T-helper 17 cell (primary cell): ENCODE measurements at places on chromosomes 16 and 17.

- DNase-seq = no peak
These were observed 29.7 kb upstream of the MRPS23 start for GRCh38 chr17:57879437-57880085.

GRCh38 chr17:78173097-78173715 is 4.8 kb downstream of the SYNGR2 start:
- no peak for DNase-seq

GRCh38 chr17:82890339-82890730 is 50.5 kb upstream of the ZNF750 start:
- no peak for DNase-seq

GRCh38 chr17:8890671-8891070 is 23.2 kb upstream of the PIK3R6 start:
- no peak for DNase-seq

GRCh38 chr16:71995038-71995437 is 5.2 kb downstream of the PKD1L3 start:
- DNase-seq = no peak

- no peak for DNase-seq
These were observed 903.8 kb upstream of the RBFOX1 start for GRCh38 chr16:6428861-6429260.

DNA sequence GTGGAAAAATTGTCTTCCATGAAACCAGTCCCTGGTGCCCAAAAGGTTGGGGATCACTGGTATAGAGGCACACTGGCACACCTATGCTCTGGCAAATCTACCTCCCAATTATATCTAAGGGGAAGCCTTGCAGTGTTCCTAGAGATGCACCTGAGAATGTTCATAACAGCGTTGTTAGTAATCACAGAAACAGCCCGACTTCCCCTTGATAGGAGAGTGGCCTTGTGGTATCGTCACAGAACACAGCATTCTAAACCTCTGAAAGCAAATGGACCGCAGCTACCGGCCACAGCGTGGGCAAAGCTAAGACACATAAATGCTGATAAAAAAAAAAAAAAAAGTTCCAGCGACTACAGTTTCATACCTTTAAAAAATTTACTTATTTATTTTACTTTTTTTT is 39.1 kb upstream of the ADGRG1 start:
- DNase-seq = no peak

- DNase-seq = no peak
These were observed 25.9 kb upstream of the EFCAB13 start for GRCh38 chr17:47297661-47298400.

DNA sequence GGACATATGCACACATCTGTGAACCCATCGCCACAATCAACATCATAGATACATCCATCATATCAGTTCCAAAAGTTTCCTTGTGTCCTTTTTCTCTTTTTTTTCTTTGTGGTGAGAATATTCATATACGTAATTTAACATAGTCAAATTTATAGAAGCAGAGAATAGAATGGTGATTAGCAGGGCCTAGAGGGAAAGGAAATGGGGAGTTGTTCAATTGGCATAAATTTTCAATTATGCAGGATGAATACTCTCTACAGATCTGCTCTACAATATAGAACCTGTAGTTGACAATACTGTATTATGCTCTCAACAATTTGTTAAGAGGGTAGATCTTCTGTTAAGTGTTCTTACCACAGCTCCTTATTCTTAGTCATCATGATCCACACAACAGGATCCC is 413.2 kb downstream of the SHISA9 start:
- DNase-seq = no peak

DNA sequence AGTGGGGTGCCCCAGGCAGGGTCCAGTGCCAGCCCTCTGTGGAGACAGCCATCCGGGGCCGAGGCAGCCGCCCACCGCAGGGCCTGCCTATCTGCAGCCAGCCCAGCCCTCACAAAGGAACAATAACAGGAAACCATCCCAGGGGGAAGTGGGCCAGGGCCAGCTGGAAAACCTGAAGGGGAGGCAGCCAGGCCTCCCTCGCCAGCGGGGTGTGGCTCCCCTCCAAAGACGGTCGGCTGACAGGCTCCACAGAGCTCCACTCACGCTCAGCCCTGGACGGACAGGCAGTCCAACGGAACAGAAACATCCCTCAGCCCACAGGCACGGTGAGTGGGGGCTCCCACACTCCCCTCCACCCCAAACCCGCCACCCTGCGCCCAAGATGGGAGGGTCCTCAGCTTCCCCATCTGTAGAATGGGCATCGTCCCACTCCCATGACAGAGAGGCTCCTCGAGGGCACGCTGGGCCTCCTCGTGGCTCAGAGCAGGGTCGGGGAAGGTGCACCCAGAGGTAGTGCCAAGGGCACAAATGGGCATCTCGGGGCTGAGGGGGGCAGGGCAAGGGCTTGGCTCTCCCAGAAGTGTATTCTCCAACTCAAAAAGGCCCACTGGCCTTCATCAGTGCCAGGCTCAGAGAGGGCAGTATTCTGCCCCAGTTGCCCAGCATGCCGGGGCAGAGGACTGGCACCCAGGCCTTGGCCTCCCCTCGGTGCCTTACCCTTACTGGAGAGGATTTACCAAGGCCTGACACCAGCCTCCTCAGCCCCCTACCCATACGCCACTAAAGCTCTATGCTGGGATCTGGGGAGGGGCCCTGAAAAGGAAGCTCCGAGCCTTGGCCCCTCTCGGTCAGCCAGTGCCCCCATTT is at the start of gene CDH5:
TSS of gene CDH5 (plus strand) at position 259 of the 867 bp plus-strand sequence. CDS start 12,647 bp downstream, outside the sequence.
- no peak for DNase-seq

DNA sequence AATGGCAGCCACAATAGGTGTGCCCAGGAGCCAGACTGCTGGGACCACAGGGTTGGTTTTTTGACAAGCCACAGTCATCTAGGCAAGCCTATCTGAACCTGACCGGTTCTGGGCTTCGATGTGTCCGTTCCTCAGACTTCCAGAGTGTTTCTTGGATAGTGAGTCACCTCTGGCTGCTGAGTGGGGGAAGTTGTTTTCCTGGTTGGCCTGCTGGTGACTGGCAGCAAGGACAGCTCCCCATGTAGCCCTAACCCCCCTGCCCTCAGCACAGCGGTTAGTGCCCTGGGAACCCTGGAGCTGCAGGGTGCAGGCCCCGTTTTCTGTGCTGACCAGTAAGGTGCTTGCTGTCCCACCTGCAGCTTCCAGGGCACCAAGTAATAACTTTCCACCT is 65.5 kb downstream of the PLD6 start:
- DNase-seq = no peak

DNA sequence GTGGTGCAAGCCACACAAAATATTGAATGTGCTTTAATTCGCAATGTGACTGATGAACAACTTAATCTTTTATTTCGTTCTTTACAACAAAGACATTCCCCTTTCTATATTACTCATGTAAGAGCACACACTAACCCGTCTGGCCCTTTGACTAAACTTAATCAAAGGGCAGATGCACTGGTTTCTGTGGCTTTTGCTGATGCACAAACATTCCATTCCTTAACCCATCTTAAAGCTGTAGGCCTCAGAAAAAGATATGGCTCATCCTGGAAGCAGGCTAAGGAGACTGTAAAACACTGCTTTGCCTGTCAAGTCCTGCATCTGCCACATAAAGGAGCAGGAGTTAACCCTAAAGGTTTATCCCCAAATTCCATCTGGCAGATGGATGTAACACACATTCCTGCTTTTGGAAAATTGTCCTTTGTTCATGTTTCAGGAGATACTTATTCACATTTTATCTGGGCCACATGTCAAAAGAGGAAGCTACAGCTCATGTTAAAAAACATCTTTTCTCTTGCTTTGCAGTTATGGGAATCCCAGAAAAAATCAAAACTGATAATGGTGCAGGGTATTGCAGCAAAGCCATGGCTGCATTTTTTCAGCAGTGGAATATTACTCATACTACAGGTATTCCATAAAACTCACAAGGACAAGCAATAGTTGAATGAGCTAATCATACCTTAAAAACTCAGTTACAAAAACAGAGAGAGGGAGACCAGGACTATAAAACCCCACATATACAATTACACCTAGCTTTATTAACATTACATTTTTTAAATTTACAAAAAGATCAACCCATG is 137.2 kb downstream of the AHSP start:
- no peak for DNase-seq

DNA sequence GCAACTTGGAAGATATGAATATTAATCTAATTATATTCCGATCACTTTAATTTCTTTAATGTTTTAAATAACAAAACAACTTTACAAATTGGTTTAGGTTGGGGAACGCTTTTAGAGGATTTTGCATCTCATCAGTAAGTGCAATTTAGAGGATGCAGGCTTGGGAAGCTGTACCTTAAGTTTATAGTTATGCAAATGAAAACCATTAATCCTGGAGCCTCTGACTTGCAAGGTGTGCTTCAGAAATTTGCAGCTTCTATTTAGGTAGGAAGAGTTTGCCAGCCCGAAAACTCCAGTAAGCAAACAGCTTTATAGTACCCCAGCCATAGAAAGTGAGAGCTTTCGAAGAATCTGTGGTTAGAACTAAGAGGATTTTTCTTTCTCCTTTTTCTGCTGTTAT is 547.0 kb downstream of the MAF start:
- DNase-seq = no peak

GRCh38 chr17:28371245-28372202 is at the start of gene SARM1:
SARM1 (plus strand) TSS chr17:28371694; CDS start chr17:28372033, 339 bp downstream.
- peak; percentile 73 for DNase-seq

GRCh38 chr17:82383411-82383810 is 11.8 kb downstream of the UTS2R start:
- DNase-seq = no peak

DNA sequence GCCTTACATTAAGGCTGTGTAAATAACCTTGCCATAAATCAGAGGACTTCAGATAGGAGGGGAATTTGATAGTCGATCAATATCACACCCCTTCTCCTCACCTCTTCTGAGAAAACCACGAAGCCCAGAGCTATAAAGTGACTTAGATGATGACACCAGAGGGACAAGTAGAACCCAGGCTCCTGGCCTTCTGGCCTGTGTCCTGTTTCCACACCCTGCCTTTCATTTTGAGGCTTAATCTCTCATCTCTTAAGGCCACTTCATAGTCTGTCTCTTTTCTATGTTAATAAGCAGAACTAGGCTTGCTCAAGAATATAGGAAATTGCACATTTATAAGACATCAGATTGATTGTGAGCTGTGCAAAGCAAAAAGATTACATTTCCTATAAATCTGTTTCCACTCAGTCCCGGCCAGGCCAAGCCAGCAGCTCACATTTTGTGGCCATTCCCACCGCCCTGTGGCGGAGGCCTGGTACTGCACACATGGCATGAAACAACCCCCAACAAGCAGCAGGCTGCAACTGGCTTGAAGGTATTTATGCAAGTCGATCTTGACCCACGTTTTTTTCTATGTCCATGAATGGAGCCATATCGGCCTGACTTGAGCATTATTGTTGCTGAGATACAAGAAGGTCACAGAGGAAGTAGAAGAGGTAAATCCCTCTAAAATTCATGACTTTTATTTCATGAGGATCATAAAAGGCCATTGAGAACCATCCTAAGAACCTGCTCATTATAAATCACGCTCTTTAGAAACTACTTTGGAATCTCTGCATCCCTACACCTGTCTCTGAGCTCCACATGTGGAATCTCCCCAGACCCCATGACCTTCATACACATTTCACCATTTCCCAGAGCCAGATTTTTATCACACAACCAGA is 93.7 kb downstream of the PMP22 start:
- DNase-seq = no peak

GRCh38 chr16:47995354-47995753 is 160.4 kb downstream of the ABCC12 start:
- DNase-seq = no peak

DNA sequence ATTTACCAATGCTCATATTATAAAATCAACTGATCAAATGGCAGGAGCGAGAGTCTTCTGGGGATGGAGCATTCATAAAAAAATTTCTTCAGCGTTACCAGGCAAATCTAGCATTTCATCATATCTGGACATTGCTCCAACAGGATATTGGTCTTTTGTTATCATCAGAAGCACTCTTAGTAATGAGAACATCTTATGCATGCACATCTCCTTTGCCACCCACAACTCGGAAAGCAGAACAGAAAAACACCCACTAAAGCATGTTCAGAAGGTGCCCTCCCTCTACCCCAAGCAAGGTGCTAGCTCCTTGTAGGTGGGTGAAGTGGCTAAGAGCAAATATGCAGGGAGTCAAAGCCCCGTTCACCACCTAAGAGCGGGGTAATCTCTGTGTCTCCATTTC is 18.9 kb downstream of the ARHGAP17 start:
- no peak for DNase-seq

- DNase-seq = no peak
These were observed 143.7 kb upstream of the GNAO1 start for GRCh38 chr16:56047307-56048234.

GRCh38 chr16:5077304-5077703 is 5.7 kb downstream of the ALG1 start:
- no peak for DNase-seq

DNA sequence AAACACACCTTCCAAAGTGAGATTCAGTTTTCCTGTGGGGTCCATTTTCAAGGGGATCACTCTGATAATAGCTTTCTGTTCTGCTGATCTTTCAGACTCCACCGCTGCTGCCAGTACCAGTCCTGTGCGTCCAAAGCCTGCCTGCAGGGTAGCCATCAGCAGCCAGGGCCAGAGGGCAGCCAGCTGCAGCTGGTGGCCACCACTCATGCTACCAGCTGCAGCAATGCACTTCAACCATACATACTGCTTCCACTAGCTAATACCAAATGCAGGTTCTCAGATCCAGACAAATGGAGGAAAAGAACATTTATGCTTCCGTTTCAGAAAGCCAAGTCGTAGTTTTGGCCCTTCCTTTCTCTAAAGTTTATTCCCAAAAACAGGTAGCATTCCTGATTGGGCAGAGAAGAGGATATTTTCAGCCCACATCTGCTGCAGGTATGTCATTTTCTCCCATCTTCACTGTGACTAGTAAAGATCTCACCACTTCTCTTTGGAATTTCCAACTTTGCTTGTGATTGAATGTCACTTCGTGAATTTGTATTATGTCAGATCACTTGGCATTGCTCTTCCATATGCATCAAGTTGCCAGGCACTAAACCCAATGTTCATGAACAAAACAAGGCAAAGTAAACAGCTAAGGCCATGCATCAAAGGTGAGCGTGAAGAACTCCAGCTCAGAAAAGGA is 1.8 kb downstream of the RNF43 start:
- no peak for DNase-seq

GRCh38 chr16:89194340-89195311 is 5.7 kb downstream of the SLC22A31 start:
- DNase-seq = no peak

DNA sequence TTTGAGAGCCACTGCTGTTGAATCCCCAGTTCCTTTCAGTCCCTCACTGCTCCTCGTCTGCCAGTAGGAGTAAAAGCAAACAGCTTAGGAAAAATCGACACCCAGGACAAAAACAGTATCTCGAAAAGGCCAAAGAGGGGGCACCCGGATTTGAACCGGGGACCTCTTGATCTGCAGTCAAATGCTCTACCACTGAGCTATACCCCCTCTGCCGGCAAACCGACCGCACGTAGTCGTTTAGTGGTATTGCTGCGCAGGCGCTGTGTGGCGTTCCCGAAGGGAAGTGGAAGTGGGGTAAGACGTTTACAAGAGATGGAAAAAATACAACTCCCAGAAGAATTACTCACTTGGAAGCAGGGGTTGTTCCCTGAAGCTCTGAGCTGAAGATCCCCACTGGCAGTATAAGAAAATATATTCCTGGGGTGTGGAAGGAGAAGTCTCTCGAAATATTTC is 2.2 kb upstream of the PLXDC1 start:
- DNase-seq = peak; percentile 84

- no peak for DNase-seq
These were observed 32.2 kb downstream of the NAGPA start for GRCh38 chr16:5001571-5001970.
